ENCODE measurements at places on chromosomes 6 and 20.

- DNase-seq: no peak
These were observed 6.6 kb upstream of the GFRA4 start for GRCh38 chr20:3669710-3670367.

DNA sequence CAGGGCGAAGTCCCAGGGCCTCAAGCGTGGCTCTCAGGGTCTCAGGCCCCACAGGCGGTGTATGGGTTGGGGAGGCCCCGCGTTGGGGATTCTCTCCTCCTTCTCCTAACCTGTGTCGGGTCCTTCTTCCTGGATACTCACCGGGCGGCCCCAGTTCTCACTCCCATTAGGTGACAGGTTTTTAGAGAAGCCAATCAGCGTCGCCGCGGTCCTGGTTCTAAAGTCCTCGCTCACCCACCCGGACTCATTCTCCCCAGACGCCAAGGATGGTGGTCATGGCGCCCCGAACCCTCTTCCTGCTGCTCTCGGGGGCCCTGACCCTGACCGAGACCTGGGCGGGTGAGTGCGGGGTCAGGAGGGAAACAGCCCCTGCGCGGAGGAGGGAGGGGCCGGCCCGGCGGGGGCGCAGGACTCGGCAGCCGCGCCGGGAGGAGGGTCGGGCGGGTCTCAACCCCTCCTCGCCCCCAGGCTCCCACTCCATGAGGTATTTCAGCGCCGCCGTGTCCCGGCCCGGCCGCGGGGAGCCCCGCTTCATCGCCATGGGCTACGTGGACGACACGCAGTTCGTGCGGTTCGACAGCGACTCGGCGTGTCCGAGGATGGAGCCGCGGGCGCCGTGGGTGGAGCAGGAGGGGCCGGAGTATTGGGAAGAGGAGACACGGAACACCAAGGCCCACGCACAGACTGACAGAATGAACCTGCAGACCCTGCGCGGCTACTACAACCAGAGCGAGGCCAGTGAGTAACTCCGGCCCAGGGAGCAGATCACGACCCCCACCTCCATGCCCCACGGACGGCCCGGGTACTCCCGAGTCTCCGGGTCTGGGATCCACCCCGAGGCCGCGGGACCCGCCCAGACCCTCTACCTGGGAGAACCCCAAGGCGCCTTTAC lies at the start of gene HLA-G:
TSS of gene HLA-G (plus strand) at position 247 of the 892 bp plus-strand sequence. CDS start at position 267, 20 bp downstream.
- DNase-seq: no peak

- DNase-seq: no peak
These were observed 13.6 kb downstream of the GLYATL3 start for GRCh38 chr6:49513153-49513989.

- no peak for DNase-seq
These were observed 31.0 kb downstream of the POM121L2 start for GRCh38 chr6:27281105-27281539.

- no peak for DNase-seq
These were observed 62.2 kb upstream of the FABP7 start for GRCh38 chr6:122717350-122717749.

GRCh38 chr20:51828762-51829161 lies 26.4 kb upstream of the SALL4 start:
- no peak for DNase-seq

- no peak for DNase-seq
These were observed 164.7 kb upstream of the CCN2 start for GRCh38 chr6:132115714-132116366.

DNA sequence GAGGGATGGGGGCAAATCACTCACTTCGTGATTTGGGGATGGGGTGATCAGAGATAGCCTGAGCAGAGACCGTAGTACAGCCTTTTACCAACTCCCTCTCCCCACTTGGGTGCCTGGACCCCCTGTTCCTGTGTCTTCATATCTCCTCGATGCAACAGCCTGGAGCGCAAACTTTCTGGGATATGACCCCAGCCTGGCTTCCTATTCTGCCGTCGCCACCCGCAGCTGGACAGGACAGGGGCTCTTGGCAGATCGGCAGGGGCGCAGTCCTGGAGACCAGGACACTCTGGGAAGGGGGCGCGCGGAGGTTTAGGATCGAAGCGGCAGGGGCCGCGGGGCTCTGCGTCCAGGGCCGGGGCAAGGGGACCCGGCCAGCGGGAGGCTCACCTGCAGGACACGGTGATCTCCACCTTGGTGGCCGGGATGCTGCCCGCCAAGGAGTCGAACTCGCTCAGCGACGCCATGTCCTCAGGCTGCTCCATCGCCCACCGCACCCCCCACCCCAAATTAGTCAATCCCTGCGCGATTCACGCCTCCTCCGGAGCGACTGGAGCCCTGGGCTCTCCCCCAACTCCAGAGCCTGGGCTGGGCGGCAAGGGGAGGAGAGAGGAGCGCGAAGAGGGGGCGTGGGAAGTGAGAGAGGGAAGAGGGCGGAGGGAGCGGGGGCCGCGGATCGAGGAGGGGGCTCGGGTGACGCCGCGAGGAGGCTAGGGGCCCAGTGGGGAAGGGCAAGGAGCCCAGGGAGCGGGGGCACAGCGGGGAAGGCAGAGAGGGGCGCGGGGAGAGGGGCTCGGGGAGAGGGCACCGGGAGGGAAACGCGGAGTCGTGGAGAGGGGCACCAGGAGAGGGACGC lies at the start of gene CPNE5:
TSS of gene CPNE5 (minus strand) at position 549 of the 853 bp plus-strand sequence. CDS start at position 482, 67 bp downstream.
- no peak for DNase-seq

GRCh38 chr20:18225632-18226031 lies 62.7 kb upstream of the ZNF133 start:
- no peak for DNase-seq

DNA sequence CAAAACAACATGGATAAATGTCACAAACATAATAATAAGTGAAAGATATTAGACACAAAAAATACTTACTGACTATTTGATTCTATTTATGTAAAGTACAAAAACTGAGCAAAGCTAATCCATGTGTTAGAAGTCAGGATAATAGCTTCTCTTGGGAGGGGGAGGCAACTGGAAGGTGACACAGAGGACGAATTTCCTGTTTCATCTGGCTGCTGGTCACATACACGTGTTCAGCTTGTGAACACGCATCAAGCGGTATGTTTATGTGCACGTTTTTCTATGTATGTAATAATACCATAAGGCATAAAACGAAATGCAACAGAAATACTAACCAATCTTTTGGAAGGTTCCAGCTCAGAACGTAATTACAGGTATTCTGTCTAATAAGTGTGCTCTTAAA lies 54.3 kb downstream of the MKKS start:
- DNase-seq: no peak

DNA sequence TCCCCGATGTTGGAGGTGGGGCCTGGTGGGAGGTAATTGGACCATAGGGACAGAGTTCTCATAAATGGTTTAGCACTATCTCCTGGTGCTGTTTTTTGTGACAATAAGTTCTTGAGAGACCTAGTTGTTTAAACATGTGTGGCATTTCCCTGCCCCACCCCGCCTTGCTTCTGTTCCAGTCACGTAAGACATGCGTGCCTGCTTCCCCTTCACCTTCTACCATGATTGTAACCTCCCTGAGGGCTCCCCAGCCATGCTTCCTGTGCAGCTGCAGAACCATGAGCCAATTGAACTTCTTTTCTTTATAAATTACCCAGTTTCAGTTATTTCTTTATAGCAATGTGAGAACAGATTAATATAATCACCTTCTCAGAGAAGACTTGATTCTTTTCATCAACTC lies 2.5 kb upstream of the RNF144B start:
- DNase-seq: no peak

DNA sequence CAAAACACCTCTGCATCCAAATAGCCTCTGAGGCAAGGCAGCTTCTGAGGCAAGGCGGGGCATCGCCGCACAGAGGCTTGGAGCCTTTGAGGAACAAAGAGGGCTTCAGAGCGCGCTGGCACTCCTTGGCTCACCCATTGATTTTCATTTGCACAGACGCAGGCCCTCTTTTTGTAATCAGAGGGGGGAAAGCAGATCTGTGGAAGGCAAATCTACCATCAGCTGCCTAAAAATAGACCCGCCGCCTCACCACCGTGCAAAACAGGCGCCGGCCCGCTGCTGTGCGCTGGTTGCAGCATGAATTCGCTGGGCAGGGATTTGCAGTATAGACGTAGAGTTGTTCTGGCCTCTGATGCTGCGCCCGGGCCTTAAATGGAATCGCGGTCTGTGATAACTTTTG lies 69.9 kb upstream of the STMND1 start:
- DNase-seq: no peak

DNA sequence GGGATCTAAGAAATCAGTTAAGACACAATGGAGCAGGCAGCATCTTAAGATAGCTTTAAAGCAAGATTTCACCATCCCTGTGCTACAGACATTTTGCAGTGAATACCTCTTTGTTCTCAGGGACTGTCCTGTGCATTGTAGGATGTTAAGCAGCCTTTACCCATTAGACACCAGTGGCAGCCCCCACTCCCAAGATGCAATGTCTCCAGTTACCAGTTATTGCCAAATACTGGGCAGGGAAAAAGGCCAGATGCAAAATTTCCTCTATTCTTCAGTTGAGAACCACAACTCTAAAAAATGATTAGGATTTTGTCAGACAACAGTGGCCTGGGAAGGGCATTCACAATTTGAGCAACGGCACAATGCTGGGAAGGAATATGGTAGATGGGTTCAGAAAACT lies 6.1 kb downstream of the FBXO5 start:
- DNase-seq: no peak

- DNase-seq: no peak
These were observed 154.1 kb downstream of the CD24 start for GRCh38 chr6:106820412-106820852.

DNA sequence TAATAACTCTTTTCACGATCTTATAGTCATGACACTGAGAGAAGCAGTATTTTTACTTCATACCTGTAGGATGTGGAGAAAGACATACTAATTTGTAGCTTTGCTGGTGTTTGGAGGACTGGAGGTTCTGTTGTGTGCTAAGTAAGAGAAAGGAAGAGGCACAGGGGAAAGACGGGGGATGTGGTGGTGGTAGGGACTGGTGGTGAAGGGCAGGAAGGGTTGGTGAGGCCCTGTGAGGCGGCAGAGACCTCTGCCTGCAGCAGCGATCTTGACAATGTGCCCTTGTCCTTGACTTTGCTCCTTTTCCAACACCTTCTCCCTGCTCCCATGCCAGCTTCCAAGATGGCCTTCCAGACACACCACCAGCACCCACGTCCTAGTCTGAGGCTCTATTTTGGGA lies 32.6 kb upstream of the MPC1 start:
- DNase-seq: no peak

DNA sequence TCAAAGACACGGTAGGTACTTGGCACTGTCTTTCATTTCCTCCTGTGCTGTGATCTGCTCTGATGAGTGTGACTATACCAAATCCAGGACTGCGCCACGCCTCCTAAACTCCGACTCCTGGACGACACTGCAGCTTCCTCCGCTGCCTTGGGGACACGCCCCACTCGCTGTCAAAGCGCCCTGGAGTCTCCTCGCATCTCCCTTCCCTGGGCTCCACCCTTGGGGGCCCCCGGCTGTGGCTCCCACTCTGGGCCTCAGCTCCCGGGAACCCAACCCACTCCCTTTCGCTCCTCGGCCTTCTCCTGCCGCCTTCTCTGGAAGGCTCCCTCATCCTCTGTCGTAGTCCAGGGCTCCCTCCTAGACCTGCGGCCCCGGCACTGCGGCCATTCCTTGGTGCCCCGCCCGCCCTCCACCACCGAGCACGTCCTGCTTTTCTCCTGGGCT lies 61.2 kb downstream of the RSPH3 start:
- no peak for DNase-seq

- DNase-seq: no peak
These were observed 12.4 kb downstream of the MAP1LC3A start for GRCh38 chr20:34570859-34571306.

GRCh38 chr20:18412221-18412901 lies 54.5 kb downstream of the DZANK1 start:
- no peak for DNase-seq

Measured in stimulated activated CD4-positive, alpha-beta T cell treated with anti-CD3 and anti-CD28 coated beads, Interleukin-15, amount 100 ng/mL, for 1 hour (primary cell).